ENCODE measurements at places on chromosomes 1 and 21.
A peak's percentile ranks its signal among the peaks of the same experiment; 100 is the strongest.

DNA sequence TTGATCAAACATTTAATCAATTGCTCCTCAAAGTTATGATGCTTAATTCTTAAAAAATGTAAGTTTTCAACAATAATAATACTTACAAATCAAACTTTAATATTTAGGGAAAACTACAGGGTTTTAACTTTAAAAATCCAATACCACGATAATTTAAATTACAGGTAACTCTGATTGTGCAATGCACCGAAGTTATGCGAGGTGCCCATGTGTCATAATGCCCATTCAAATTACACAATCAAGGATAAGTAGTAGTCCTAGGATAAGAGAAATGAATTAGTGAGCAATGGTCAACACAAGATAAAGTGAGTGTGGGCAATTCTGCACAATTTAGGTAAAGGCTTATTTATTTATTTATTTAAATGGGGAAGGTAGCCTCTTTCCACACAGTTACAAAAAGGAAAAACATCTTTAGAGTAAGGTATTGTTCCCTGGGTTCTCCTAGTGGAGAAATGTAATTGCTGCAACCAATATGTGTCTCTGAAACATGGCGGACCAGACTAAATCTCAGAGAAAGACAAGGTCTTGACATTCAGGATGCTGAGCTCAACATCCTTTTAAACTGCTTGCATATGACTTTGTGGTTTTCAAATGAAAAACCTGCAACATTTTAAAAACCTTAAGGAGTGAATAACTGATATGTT, 164.2 kb downstream of the TTLL7 start:
- DNase-seq, result no peak

DNA sequence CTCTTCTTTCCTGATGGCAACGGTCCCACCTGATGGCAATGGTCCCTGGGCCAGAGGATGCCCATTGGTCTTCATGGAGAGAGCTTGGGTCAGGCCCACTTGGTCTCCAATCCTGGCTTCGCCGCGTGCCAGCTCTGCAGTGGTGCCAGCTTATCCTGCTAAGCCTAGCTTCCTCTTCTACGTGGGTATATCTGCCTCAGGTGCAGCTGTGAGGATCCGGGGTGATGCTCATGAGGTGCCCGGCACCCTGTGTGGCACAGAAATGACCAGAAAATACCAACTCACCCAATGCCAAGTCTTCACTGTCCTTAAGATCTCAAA, 437.4 kb downstream of the CAMTA1 start:
- DNase-seq, result no peak

- peak; percentile 62 for DNase-seq
Observed at GRCh38 chr1:172394141-172394751, 26.2 kb upstream of the C1orf105 start.

GRCh38 chr1:246760422-246761347, 36.5 kb downstream of the SCCPDH start:
- no peak for DNase-seq

DNA sequence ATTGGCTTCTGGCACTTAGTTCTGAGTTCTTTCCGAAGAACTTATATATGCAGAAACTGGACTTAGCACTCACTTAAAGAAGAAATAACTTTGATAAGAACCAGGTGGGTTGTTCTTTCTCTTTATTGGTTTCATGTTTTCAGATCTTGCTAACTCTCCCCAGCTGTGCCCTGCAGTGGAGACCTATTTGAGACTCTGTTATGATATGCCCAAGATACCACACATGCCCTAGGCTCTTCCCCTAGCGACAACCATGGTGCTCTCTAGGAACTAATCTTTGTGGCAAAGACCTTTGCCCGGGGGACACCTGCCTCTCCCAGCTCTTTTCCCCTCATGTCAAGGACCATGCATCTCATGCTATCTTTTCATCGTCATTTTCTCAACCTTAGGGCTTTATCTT, 128.8 kb downstream of the PBX1 start:
- DNase-seq, result no peak

GRCh38 chr1:228802386-228803220, 67.3 kb downstream of the RHOU start:
- no peak for DNase-seq

- DNase-seq, result no peak
Observed at GRCh38 chr1:93395195-93395594, 49.5 kb downstream of the DR1 start.

GRCh38 chr1:182507685-182508084, 57.7 kb downstream of the RGSL1 start:
- DNase-seq, result no peak

- no peak for DNase-seq
Observed at GRCh38 chr1:169941982-169942830, 48.5 kb upstream of the SCYL3 start.

DNA sequence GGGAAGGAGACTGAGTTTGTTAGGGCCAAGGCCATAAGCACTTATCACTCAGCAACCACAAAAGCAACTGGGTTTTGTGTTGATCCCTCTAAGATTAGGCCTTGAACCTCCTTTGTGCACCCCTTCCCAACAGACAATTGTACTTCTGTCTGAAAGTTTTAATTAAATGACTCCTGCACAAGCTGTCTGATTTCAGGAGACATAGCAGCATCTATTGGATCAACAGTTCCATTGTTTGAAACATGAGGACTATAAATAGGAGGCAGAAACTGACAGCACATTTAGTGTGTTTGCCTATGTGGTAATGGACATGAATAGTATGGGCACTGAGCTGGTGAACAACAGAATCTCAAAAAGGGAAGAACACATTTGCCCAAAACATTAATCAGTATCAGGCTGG, 167.3 kb upstream of the KCNJ6 start:
- no peak for DNase-seq

- no peak for DNase-seq
Observed at GRCh38 chr1:25758466-25759070, 41.4 kb upstream of the SELENON start.

All from stimulated activated naive B cell treated with anti-CD40 and anti-IgM and Interleukin-4, amounts not matched to agents 10 μg/mL and 1 μg/mL and 100 μg/mL, for 72 hours (primary cell).